ENCODE measurements at places on chromosomes 7 and 10.

DNA sequence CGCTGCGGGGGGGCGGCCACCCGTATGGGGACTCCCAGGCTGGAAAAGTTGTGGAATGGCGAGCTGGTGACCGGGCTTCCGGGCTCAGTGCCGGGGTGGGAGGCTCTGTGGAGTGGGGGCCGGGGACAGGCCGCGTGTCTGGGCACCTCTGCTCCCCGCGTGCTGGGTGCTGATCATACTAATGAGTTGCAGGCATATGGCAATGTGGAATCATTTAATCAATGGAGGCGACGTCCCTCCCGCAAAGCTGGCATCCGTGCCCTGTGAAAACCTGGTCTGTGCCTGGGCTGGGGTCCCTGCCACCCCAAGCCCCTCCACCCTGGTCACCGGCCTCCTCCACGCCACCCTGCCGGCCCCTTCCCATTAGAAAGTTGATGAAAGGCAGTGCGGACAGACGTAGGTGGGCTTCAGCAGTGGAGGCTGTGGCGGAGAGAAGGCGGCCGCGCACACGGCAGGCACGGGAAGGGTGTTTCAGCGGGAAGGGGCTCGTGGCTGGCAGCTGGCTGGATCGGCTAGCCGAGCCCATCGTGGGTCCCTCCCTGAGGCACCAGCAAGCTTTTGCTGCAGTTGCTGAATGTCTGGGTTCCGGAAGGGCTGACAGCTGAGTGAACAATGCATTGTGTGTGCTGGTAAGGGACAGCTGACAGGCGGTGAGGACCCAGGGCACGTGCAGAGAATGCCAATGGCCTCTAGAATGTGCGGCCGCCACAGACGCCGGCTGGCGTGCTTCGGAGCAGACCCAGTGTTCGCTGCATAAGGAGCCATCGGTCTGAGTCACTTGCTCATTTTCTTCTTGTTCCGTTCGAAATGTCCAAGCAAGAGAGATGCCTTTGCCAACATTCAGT lies 1.5 kb downstream of the ADGRA1 start:
- no peak for DNase-seq

DNA sequence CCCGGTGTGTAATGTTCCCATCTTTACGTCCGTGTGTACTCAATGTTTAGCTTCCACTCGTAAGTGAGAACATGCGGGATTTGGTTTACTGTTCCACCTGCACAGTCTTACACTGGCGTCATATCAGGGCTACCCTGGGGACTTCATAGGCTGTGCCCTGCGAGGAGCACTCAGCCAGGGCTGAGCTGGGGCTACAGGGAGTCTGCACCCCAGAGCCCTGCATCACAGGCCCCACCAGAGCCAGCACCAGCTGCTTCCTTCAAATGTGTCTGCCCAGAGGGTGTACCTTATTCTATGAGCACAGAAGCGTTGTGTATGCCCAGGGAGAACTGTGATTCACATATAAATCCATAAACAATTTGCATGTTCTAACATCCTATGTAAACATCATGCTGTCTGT lies 277.1 kb downstream of the TCERG1L start:
- DNase-seq, result no peak

DNA sequence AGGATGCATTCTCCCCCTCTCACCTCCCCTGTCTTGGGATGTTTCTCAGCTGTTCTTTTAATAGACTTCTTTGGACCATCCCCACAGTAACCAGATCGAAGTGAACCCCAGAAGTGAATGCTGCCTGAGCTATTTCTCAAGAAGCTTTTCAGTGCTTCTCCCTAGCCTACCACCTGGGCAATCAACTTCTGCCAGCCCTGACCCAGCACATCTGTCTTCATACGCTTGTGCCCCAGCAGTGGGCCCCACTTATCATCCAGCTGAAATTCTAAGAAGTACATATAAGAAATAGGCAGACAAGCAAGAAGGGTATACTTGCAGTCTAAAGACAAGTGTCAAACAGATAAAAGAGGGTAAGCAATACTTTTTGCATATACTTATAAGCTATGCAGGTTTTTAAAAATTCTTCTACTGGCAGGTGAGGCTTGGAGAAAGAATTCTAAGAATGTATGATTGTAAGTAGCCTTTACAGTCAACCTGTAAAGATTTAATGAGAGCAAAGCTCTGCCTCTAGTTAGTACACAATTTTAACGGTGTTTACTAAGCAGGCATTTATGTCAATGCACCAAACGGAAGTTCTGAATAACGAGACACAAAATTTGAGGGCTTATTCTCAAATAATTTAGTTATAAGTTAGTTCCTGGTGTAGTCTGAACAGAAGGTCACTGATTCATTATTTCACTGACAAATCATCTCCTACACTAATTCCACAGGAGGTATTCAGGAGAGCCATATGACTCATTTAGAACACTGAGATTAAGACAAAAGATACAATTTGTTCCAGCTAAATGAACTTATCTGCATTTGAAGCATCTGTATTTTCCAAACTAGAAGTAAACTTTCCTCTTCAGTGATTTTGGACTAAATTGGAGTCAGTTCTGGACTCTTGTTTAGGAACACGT lies 83.3 kb downstream of the RNLS start:
- DNase-seq, result no peak

DNA sequence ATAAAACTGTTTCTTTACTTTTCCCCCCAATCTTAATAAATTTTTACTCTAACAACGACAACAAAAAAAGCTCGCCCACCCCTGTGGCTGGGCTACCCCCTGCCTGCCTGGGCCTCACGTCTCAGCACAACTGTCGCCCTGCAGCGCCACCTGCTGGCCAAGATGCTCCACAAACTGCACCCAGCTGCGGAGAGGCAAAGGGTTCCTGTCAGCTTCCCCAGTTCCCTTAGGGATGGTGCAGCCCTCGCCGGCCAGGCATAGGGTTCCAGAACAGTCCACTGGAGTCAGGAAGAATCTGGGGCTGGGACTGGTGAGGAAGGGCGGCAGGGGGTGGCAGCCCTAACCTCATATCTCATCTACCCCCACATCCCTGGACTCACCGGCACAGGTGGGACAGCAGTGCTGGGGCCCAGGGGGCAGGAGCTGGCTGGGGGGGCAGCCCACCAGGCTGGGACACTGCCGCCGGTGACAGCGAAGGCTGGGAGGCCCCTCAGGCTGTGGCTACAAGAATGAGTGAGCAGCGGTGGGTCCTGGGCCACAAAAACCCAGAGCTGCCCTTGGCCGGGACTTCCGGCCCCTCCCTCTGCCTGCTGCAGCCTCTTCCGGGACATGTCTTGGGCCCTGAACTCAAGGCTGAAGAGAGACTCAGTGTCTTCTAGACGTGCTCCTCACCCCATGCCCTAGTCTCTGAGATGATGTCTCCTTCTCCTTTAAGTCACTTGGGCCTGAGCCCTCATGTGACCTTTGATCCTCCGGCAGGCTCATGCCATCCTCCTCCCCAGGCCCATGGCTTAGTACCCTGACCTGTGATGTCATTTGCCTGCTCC lies 21.2 kb downstream of the ATP6V1F start:
- no peak for DNase-seq

GRCh38 chr7:37578350-37578749 lies 105.2 kb upstream of the GPR141 start:
- DNase-seq, result no peak

- no peak for DNase-seq
Observed at GRCh38 chr10:72336259-72337038, 18.3 kb downstream of the DNAJB12 start.

DNA sequence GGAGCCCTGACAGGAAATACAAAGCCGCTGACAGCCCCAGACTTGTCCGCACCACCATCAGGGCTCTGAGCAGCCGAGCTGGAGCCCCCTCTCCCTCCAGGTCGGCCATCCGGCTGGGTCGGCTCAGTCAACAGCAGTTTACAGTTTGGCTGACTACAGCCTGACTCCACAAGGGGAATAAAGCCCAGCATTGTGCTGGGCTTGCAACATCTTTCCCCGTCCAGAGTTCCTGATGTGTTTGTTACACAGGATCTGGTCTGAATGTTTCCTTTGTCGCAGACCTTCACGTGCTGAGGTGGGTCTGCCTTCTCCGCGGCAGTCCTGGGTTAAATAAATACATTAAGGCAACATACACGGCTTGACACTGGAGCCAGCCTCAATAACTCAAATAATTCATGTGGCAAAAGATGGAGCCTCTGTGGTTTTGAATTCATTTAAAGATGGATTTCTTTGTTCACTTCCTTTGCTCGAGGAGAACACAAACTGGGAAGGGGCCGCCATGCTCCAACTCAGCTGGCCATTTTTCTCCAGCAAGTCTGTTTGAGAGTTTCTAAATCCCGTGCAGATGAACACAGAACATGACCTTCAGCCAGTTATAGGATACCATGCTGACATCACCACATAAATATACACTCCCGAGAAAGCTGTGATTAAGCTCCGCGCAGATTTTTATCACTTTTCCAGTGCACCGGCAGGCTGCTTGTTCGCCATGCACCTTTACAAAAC lies 192.1 kb downstream of the WDR11 start:
- no peak for DNase-seq

DNA sequence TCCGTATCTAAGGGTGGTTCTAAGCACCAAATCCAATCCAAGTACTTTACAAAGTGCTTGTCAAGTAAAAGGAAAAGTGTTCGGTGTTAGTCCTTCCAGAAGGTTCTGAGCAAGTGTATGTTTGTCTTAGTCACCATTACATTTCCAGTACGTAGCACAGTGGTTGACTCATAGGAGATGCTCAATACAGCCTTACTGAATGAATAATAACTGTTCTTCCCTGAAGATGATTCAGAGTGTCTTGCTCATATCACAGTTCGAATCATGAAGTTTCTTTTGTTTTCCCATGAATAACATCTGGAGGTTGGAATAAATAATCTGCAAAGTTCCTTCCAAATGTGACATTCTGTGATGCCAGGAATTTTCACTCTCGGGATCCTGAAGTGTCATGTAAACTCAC lies 53.4 kb downstream of the WNT2 start:
- DNase-seq, result peak; percentile 7

GRCh38 chr7:37974711-37975110 lies 54.3 kb downstream of the EPDR1 start:
- no peak for DNase-seq

GRCh38 chr7:32346253-32346652 lies 143.9 kb downstream of the LSM5 start:
- no peak for DNase-seq

- no peak for DNase-seq
Observed at GRCh38 chr10:73650537-73651331, 5.1 kb downstream of the SYNPO2L start.

GRCh38 chr10:124997771-124998623 lies 56.1 kb downstream of the ZRANB1 start:
- no peak for DNase-seq

All from brain pericyte (primary cell).